Activated CD8-positive, alpha-beta memory T cell treated with anti-CD3 and anti-CD28 coated beads for 4 hours (primary cell): ENCODE measurements at places on chromosomes 4 and X.

DNA sequence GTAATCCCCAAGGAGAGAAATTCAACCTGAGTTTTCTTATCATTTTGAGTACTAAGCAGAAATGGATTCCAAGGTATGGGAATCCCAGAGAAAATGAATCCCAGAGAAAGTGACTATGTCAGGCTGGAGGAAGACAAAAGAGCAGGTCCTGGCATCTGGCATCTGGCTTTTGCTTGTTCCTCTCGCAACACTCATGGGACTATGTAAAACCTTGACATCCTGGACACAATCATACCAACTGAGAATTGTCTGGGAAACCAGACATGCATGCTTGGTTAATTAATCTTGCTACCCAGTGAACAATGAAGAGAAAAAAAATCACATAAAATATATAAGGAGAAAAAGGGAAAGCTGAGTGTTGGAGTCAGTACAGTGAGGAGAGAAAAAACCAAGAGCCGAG, 12.9 kb downstream of the DCAF8L1 start:
- no peak for DNase-seq

DNA sequence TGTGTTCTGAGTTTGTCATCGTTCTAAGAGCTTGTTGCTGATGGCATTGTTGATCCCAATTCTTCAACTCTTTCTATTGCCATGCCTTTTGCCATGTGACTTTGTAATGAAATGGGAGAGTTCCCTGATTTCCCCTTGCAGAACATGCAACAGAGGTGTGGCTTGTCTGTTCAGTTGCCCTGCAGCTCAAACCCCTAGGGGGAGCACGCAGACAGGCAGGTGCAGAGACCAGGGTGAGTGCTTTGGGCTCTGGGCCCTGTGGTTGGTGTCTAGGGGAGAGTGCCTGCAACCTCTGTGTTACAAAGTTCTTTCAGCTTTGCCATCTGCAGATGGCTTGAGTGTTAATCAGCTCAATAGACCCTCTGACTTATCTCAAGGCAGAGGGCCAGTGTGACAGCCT, 332.7 kb downstream of the MID1IP1 start:
- no peak for DNase-seq

DNA sequence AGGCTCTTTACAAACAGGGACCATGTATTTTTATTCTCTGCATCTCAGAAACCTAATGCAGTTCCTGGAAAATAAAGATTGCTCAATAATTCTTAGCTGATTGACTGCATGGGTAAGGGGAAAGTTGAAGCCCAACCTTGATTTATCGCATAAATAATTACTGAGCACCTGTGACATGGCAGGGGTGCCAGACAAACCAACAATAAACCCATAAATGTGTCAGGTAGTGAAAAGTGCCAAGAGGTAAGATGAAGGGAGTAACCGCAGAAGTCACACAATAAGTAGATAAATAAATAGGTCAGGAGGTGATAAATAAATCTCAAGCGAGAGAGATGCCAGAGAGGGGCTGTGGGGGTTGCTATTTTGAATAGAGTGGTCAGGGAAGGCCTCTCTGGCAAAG, 20.1 kb upstream of the AP1S2 start:
- DNase-seq = no peak

DNA sequence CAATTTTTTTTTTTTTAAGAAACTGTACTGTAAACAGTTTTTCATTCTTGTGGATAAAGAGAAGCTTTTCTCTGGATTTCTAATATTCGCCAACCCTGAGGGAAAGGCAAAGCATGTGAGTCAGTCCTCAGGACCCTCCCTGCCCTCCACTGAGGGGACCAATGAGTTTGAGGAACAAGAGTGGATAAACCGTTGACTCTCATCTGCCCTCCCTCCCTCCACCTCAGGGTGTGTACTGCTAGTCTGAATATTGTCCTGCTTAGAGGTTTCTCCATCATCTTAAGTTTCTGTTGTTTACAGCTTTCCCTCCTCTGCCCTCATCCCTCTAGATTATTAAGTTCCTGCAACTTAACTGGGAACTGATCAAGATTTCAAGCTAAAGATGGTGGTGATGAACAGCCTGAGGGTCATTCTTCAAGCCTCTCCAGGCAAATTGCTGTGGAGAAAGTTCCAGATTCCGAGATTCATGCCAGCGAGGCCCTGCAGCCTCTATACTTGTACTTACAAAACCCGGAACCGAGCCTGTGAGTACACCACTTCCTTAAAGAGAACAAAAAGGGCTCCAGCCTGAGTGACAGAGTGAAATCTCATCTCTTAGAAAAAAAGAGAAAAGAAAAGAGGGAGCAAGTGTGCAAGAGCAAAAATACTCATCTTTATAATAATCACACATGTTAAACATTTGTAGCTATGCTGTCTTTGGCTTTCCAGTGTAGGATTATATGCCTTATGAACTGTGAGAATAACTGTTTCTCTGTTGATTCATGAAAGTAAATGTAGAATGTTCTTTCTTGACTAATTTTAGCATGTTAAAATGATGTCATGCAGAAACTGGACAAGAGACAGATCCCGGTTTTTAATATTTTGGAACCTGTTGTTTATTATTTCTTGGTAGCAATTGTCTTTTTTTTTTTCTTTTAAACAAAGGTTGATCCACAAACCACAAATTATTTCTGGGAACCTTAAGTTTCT, 11.9 kb downstream of the CA5B start:
- no peak for DNase-seq

- no peak for DNase-seq
Observed at GRCh38 chrX:110442635-110443034, 84.0 kb downstream of the RTL9 start.

DNA sequence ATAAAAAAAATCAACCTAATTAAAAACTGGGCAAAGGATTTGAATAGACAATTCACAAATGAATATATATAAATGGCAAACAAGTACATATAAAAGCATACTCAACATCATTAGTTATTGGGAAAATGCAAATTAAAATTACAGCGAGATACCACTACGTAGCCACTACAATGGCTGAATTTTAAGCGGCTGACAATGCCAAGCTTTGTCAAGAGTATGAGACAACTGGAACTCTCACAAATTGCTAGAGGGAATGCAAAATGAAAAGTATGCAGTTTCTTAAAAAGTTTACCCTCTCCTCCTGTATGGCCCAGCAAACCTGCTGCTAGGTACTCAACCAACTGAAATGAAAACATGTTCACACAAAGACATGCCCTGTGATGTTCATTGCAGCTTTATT, 34.8 kb downstream of the ZFP42 start:
- DNase-seq = no peak

- no peak for DNase-seq
Observed at GRCh38 chrX:96770315-96770714, 85.7 kb downstream of the DIAPH2 start.

GRCh38 chrX:96687776-96688175, 3.1 kb downstream of the DIAPH2 start:
- no peak for DNase-seq

DNA sequence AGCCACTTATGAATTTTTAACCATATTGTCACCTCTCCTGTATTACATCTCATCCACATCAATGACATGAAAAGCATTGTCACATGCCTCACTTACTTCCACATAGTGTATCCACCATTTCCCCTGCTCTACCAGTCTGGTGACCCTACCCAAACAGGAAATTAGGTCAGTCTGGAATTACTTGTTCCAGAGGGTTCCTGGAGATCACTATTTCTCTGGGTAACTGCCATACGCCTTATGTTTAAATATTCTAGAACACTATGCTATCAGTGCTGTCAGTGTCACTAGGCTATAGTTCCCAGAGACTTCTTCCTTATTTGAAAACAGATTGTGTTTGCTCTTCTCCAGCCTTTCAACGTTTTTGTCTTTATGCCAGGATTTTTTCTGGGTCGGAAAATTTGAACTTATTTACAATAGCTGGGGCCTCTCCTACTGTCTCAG, 15.0 kb downstream of the SRPX2 start:
- no peak for DNase-seq

DNA sequence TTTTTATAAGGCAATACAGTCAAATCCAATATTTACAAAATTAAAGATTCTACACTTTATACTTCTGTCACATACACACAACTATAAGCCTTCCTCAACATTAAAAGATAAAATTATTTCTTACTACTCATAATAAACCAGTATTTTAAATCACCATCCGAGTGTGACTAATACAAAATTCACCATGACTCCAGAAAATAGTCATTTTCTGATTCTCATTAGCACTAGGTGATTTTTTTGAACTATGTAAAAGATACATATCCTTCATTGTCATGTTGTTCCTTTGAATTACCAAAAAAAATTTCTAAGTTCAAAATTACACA, 646 bp upstream of the SLC7A11 start:
- no peak for DNase-seq

DNA sequence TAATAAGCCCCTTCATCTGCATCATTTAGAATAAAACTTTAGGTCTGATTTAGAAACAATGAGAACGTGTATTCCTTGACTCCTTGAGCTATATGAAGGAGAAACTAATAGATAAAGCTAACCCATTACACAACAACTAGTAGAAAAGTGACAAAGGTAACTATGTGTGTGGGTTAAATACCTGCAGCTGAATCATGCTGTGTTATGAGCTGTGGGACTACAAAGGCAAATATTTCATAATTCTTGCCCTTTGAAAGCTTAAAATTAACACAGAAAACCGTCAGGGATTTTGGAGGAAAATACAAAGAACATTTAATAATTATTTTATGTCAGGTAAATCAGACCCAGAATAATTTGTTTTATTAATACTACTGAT, 898 bp upstream of the NDP start:
- no peak for DNase-seq

- DNase-seq = no peak
Observed at GRCh38 chr4:121150486-121150885, 13.6 kb downstream of the TNIP3 start.

GRCh38 chr4:55125087-55125721, at the start of gene KDR:
Gene KDR (minus strand): TSS chr4:55125595. CDS start chr4:55125293, 302 bp downstream.
- DNase-seq = no peak

DNA sequence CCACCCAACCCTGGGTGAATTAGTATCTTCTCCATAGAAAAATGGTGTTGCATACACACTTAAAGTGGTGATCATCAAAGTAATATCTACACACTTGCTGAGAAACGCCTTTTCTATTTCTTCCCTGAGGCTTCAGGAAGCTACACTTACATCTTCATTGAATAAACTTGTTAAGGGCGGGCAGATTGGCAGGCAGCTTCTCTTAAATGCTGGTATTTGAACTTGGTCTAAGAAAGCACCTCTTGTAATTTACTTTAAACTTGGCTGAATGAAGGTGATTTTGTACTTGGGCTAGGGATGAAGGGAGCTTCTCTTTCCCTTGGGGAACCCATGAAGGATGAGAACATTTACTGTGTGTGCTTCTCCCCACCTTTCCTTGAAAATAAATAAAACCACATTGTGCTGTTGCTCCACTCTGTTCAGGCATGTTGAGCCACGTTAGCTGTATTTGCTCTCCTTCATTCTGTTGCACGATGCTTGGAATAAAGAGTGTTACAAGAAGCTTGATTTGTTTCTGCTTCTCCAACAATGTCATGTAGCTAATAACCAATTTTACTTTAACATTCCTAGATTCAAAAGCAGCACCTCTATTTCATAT, 430.1 kb downstream of the ANKRD50 start:
- DNase-seq = no peak

DNA sequence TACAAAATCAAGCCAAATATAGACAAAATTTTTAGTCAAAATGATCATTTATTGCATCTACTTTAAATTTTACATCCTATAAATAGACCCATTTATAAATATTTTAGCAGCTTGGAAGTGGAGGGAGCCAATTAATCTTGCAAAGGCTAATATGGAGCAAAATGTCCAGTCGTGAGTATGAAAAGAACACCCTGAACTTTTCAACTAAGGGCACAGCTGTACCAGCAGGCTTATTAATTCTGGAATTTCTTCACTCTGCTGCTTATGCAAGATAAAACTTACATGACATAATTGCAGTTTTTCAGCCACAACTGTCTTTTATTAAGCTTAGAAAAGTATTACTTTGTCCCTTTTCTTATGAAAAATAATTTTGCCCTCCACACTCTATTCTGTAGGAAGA, 22.9 kb upstream of the USP53 start:
- no peak for DNase-seq
